Stimulated activated naive CD4-positive, alpha-beta T cell treated with Interleukin-2 at 50 U/mL for 16 hours (primary cell): ENCODE measurements at places on chromosomes 1 and 21.

- no peak for DNase-seq
These were observed 91.3 kb downstream of the RPE65 start for GRCh38 chr1:68358439-68358838.

DNA sequence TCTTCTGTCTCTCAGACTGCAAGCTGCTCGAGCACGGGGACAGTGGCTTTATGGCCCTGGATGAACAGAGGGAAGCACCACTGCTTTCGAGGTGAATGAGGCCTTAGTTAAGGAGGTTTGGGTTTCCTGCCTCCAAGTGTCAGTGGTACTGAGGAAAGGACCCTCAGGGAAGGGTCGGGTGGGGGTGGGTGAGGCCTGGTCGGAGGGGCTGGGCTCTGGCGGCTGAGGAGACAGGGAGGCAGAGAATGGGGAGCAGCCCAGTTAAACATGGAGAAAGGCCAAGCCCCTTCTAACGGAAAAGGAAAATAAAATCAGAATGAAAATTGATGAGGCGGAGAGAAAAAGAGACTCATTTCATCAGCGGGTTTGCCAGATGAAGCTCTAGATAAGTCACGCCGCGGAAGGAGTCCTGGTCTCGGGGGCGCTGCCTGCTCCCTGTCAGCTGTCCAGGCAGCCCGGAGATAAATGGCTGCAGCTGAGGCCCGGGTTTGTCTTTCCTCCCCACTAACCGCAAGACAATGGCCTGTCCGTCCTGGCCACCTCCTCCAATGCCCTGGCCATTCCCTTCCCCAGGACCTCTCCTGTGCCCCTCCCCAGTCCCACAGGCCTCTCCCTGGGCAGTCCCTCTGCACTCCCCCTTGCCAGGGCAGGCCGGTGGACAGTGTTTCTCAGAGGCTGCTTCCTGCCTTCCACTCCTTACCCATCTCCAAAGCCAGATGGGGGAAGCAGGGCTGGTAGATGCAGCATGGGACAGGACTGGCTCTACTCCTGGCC lies 55.2 kb downstream of the LRRN2 start:
- no peak for DNase-seq

- DNase-seq = no peak
These were observed 161.1 kb upstream of the FGGY start for GRCh38 chr1:59135761-59136255.

- DNase-seq = no peak
These were observed 148.9 kb upstream of the RUNX1 start for GRCh38 chr21:35197992-35198431.
